ENCODE measurements at places on chromosomes 16 and 17.

DNA sequence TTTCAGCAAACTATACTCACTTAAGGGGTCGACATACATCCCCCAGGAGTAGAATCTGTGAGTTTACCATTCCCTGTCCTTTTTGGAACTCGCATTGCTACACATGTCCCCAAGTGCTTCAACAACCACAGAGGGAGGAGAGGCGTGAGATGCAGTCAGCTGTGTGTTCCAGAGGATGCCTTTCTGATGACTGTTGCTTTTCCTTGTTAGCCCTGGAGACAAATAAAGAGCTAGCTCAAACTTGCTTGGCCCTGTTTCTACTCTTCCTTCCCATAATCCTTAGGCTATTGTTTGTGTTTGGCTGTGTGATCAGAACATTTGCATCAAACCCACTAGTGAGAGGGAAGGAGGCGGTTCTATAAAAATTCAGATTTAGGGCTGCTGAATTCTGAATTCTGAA is 264.0 kb downstream of the ENGASE start:
- no peak overlapping the region for H3K27ac ChIP-seq
- peaks cover 33% of the 10 kb centered on the region for H3K4me1 ChIP-seq
- H3K27me3 ChIP-seq = no peaks in the 10 kb centered on the region
- no peak overlapping the region for H3K4me3 ChIP-seq

GRCh38 chr17:50430821-50431618 is 5.0 kb downstream of the ACSF2 start:
- no peaks in the 10 kb centered on the region for H3K27me3 ChIP-seq
- no peaks in the 10 kb centered on the region for H3K36me3 ChIP-seq
- peaks cover 9% of the 10 kb centered on the region for H3K4me1 ChIP-seq

DNA sequence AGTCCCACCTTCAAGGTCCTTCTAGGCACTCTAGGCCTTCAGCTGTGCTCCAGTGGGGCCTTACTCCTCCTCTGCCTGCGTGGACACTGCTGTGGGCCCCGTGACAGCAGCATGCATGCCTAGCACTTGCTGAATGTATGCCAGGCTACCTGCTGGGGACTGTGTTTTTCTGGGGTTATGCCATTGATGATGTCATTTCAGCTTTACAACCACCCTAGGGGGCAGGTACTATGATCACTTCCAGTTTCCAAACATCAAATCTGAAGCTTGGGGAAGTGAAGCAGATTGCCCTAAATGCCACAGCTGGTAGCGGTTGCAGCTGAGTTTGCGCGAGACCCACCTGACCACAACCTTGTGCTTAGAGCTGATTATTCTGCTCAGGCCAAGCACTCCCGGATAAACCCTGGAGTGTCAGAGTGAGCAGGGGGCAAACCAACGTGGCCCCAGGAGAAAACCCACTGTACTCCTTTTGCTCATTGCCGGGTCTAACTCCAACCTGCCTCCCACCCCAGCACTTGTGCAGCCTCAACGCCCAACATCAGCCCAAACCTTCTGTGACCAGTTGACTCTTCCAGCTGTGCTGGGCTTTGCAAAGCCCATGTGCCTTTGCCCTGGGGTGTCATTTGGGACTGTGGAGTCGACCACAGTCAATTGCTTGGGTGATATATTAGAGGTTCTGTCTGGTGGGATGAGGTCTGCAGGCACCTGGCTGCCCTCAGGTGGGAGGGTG is 168.4 kb downstream of the ENGASE start:
- no peak overlapping the region for H3K4me3 ChIP-seq
- no peaks in the 10 kb centered on the region for H3K4me1 ChIP-seq
- peaks cover 95% of the 10 kb centered on the region for H3K27me3 ChIP-seq
- no peaks in the 10 kb centered on the region for H3K36me3 ChIP-seq
- no peak overlapping the region for H3K27ac ChIP-seq

- no peak overlapping the region for H3K4me3 ChIP-seq
- no peaks in the 10 kb centered on the region for H3K27me3 ChIP-seq
- no peak for DNase-seq
- H3K36me3 ChIP-seq = no peaks in the 10 kb centered on the region
These were observed 25.8 kb downstream of the WSB1 start for GRCh38 chr17:27319541-27320221.

DNA sequence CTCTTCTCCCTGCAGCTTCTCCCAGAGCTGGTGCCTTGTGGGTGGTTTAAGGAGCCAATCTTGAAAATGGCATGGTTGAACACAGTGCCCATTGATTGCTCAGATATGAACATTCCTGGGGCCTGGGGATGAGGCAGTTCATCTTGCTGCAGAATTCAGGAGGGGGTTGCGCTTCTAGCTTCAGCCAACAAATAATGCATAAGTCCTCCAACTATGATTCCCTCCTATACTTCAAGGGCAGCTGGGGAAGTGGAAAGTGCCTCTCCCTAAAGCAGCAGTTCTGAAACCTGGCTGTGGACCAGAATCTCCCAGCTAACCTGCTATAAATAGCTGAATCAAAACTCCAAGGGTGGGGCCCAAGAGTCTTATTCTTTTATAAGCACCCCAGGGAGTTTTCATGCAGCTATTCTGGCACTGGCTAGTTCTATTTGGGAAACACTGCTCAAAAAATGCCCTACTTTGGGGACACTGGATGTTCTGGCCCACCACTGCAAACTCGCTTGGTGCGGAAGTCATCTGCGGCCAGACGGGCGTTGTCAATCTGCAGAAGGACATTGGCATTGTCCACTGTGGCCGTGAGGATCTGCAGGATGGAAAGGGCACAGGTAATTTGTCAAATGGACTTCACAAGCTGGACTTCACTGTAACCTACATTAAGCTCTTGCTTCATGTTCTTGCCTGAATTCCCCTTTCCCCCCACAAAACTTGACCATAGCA is 130.3 kb downstream of the CCDC144A start:
- H3K4me3 ChIP-seq = no peak overlapping the region
- H3K4me1 ChIP-seq = no peaks in the 10 kb centered on the region
- no peak for DNase-seq
- H3K27ac ChIP-seq = no peak overlapping the region
- no peaks in the 10 kb centered on the region for H3K36me3 ChIP-seq
